ENCODE measurements at places on chromosomes 6 and 20.

DNA sequence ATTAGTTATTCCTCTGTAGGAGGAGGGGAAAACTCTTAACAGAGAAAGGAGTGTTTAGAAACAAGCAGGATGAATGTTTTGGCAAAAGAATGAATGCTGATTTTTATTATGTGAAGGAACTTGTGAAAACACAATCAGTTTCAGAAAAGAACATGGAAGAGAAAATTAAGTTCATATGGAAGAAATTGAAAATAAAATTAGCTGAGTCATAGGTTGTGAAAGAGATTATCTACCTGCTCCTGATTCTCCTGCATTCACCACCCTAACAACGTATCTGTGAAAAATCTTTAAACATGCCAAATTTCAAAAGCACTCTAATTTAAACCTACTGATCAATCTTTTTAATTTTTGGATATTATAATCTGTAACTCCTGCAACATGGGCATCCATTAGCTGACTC, 227.3 kb upstream of the RSPO3 start:
- DNase-seq, result no peak

DNA sequence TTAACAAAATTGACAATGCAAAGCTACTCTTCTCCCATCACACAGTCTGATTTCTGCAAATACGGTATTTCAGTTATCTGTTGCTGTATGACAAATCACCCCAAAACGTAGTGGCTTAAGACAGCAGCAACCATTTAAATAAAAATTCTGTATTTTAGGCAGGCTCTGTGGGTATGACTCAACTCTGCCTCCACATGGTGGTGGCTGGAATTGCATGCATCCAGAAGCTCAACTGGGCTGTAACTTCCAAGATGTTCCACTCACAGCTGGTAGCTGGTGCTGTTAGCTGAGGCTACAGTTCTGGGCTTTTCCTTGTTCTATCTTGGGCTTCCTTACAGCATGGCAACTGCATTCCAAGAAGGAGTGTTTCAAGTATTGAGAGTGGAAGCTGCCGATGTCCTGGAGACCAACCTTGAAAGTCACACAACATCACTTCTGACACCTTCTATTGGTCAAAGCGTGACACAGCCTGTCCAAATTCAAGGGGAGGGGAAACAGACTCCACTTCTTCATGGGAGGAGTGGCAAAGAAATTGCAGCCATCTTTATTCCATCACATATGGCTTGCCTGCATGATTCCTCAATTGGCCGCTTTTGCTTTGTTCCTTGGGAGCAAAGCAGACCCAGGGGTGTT, 39.7 kb upstream of the TULP1 start:
- DNase-seq, result no peak

DNA sequence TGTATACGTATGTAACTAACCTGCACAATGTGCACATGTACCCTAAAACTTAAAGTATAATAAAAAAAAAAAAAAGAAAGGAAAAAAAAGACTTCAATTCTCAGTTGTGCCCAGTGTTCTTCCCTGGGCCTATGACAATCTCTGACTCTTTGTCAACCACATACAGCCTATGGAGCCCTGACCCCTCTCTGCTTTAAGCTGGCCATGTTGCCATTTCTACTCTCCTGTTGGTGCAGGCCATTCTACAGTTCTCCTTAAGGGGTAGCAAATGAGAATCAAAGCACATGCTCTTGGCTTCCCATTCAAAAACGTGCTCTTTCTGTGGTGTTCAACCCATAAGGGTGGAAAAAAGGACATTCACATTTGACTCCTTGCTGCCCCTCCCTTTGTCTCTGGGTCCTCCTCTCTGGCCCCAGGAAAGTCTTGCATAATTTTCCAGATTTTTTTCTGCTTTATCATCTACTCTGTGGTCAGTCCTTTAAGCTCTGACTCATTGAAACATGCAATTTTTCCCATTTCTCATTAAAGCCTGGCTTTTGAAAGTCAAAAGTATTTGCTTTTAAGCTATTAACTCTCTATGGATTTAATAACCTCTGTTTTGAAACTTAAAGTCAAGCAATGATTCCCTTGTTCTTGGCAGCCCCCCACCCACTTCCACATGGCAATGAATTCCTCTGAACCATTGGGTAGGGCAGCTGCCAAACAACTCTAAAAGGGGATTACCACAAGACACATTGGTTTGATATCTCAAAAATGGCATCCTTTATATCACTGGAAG, 208.6 kb upstream of the MCHR2 start:
- no peak for DNase-seq

GRCh38 chr6:149037051-149037671, 280.4 kb upstream of the TAB2 start:
- DNase-seq, result peak; percentile 88

- peak; percentile 1 for DNase-seq
Observed at GRCh38 chr6:85923013-85923430, 280.3 kb upstream of the SYNCRIP start.

DNA sequence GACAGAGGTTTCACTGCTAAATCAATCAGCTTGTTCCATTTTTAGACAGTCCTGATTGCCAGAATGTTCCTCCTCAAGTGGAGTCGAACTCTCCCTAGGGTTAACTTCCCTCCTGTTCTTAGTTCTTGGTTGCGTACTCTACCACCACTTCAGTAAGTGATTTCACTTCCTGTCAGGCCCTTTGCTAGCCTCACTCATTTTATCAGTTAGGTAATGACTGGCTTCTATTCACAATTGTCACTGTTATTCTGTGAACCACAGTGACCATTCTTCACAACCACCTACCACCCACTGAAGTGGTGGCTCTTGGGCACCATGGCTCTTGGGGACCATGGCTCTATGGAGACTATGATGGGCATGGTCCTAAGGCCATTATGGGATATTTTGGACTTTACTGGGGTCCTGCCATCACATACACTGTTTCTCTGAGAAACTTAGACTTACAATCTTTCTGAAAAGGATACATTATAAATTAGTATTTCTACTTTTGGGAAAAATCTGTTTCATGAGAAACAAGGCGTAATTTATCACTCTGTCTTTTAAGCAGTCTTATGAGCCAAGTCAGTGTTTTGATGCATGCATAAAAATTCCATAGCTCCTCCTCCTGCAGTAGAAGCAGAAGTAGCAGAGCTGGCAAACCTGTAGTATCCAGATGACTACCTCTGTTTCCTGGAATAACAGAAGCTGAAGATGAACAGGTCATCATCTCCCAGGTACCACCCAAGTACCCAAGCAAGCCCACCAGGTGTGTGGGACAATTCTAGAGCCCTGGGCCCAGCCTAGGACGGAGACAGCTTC, 66.3 kb downstream of the ATXN1 start:
- no peak for DNase-seq

DNA sequence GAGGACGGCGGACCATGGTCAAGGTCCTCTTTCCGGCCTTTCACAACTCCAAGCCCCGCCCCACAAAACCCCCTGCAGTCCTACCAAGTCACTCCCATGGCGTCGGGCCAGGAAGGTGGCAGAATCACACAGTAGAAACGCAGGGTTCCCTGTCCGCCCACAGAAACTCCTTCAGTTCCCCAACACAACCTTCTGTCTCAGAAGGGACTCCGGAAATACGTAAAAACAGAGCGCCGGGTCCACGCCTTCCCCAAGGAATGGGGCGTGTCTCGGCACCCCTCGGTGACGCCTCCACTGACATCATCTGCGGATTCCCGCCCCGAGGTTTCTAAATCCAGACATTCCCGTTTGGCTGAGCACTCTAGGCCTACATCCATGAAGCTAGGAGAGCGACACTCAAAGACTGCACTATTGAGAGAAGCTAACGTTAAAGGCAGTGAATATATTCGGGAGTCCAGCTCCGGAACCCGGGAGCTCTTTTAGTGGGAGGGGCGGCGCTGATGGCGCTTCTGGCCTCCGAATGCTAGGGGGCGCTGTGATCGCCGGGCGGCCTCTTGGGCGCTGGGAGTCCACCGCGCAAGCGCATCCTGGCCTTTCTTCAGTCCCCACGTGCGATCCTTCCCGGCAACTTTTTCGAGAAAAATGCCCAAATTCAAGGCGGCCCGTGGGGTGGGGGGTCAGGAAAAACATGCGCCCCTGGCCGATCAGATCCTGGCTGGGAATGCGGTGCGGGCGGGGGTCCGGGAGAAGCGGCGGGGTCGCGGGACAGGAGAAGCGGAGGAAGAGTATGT, at the start of the genes BYSL and MED20:
BYSL (plus strand) TSS at position 579 of the 791 bp plus-strand sequence; CDS start at position 643, 64 bp downstream.
MED20 (minus strand) TSS at position 219 of the 791 bp plus-strand sequence; CDS start at position 98, 121 bp downstream.
- peak; percentile 91 for DNase-seq

GRCh38 chr6:54920628-54921027, 74.1 kb downstream of the FAM83B start:
- no peak for DNase-seq
